ENCODE measurements at places on chromosomes 12 and 14.

DNA sequence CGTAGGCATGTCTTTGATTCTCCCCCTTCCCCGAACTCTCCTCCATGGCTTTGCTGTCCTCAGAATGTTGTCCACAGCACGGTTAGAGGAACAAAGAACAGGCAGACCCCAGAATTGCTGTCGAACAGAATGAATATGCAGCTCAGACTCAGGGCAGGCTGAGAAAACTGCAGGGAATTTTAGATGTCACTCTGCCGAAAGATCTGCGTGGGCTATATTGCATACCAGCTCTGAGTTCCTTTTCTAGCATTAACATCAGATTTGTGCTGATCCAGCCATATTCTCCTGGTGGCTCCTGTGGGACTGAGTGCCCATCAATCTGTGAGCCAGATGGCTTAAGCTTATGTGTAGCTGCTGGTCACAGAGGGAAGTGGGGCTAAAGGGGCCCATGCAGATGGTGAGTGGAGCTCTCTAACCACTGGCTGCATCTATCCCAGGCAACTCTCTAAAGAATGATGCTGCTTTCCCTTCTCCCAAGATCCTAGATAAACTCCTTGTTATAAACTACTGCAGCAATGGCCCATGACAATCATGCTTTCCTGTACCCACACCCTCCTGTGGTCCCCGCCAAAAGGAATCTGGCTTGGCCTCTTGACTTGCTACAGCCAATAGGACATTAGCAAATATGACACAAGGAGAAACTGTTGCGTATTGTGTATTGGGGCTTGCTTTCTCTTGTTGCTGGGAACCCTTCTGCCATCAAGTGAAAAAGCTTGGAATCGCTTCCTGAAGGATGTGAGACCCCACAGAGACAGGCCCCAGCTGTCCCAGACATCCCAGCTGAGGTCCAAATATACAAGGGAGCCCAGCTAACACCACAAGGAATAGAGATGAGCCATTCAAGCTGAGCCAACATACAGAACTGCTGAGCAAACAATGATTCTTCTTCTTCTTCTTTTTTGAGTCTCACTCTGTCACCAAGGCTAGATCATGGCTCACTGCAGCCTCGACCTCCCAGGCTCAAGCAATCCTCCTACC is 101.3 kb downstream of the FOXN3 start:
- no peak for DNase-seq

GRCh38 chr12:62414180-62414579 is 52.4 kb upstream of the MON2 start:
- no peak for DNase-seq

DNA sequence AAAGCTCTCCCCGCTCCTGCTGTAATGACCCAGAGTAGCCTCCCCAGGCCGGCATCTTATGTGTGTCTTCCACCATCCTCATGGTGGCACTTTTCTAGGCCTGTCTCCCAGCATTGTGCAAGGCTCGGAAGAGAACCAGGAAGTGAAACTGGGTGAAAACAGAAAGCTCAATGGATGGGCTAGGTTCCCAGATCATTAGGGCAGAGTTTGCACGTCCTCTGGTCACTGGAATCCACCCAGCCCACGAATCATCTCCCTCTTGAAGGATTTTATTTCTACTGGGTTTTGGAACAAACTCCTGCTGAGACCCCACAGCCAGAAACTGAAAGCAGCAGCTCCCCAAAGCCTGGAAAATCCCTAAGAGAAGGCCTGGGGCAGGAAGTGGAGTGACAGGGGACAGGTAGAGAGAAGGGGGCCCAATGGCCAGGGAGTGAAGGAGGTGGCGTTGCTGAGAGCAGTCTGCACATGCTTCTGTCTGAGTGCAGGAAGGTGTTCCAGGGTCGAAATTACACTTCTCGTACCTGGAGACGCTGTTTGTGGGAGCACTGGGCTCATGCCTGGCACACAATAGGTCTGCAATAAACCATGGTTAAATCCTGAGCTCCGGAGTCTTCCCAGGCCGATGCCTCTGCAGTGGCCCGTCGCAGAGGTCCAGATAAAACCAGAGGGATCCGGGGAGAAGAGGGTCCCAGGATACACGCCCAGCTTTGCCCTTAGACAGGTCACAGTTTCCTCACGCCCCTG is 15.6 kb downstream of the ACVRL1 start:
- DNase-seq = no peak

- no peak for DNase-seq
Measured at GRCh38 chr12:103269946-103270345, 225.8 kb downstream of the C12orf42 start.

GRCh38 chr12:53070877-53071492 is 8.2 kb downstream of the SPRYD3 start:
- no peak for DNase-seq

- no peak for DNase-seq
Measured at GRCh38 chr14:63713764-63714163, 14.1 kb downstream of the SGPP1 start.

- DNase-seq = no peak
Measured at GRCh38 chr12:61758661-61759060, 501.5 kb upstream of the USP15 start.

GRCh38 chr14:84785996-84786395 is 743.9 kb upstream of the FLRT2 start:
- DNase-seq = no peak
